ENCODE measurements at places on chromosomes 11 and 22.
A peak's percentile ranks its signal among the peaks of the same experiment; 100 is the strongest.

DNA sequence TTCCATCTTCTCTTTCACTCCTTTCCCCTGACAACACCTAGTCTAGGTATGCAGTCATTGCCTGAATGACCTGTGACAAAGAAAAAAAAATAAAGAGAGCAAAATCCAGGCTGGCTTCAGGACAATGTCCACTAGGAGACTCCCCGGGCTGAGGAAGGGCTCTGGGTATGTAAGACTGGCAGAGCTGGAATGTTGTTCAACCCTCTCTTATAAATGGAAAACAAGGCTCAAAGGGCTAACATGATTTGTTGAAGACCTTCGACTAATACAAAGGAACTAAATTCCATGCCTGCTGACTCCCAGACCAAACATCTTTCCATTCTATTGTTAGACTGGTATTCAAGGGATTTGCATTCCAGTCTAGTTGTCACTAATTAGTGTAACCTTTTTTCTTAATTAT lies 122.2 kb downstream of the ARL14EP start:
- DNase-seq, result no peak

DNA sequence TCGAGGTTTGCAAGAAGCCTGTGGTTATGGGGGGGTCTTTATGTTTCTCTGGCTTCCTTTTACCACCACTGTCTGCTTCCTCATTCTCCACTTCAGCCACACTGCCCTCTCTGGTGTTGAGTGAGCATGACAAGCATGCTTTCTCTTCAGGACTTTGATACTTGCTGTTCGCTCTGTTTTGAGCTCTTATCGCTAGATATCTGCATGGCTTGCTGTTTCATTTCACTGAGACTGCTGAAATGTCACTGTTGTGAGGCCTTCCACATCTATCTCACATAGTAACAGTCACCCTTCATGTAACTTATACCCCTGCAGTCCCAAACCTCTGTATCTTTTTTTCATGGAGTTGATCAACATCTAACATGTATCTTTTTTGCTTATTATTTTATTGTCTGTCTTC lies 59.8 kb downstream of the TMEM135 start:
- DNase-seq, result peak; percentile 21

DNA sequence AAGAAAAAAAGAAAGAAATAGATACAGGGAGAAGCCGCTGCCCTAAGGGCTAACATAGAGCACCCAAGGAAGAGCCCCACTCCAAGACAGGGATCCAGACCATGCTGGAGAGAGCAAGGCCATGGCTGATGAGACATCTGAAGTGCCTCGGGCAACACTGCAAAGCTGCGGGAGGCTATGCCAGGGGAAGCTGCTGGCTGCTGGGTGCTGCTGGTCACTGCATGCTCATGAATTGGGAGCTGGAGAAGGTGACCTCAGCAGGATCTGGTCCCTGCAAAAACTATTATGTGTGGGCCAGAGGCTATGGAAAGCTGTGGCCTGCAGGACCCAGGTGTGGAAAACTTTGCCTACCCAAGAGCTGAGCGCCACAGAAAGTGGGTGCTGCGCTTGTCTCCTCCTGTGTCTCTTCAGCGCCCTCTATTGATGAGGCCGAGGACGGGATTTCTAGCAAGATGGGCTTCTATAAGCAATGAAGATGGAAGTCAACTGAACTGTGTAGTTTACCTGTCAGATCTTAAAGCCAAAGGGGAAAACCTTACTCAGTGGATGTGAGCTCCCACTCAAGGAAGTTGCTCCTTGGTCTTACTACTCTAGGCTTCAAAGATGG lies 17.3 kb upstream of the SLC29A2 start:
- peak; percentile 69 for DNase-seq

DNA sequence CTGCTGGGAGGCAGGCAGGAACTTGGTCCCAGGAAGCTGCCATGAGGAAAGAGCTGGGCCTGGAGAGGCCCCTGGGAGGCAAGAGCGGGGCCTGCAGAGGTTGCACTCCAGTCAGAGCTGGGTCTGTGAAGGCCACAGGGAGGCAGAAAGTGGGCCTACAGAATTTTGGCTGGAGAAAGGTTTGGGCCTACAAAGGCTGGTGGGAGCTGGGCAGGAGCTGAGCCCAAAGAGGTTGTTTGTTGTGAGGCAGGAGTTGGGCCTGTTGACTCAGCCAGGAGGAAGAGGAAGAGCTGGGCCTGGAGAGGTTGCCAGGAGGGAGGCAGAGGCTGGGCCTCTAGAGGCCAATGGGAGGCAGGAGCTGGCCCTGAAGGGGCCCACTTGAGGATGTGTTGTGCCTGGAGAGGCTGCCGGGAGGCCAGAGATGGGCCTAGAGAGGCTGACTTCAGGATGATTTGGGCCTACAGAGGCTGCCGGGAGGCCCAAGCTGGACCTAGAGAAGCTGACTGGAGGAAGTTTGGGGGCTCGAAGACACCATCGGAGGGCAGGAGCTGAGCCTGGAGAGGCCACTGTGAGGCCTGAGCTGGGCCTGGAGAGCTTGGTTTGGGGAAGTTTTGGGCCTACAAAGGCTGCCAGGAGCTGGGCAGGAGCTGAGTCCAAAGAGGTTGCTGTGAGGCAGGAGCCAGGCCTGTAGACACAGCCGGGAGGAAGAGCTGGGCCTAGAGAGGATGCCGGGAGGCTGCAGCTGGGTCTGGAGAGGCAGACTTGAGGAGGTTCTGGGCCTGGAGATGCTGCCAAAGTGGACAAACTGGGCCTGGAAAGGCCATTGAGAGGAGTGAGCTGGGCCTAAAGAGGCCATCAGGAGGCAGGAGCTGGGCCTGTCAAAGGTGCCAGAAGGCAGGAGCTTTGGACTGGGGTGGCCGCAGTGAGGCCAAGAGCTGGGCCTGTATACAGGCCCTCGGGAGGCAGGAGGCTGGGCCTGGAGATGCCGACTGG lies 40.7 kb downstream of the OR4C45 start:
- no peak for DNase-seq

GRCh38 chr22:40403141-40403540 lies 32.7 kb downstream of the SGSM3 start:
- no peak for DNase-seq

DNA sequence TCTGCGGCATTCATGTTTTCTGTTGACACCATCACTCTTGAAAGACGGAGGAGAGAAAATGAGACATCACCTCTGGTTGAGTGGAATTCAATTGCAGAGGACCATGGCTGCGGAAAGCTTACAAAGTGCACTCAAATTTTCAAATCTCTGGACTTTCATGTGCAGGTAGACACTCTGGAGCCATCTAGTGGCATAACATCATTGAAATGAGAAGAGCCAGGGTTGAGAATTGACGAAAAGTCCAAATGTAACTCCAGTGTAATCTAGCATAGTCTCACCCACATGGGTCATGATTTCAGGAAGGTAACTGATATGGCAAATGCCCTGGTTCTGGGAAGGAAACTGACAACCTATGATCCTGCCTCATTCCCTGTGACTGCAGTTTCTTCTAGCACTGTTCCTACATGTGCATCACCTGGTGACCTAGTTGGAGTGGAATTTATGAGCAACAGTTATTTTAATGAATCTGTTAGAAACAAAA lies 687.8 kb downstream of the KCNA4 start:
- no peak for DNase-seq

DNA sequence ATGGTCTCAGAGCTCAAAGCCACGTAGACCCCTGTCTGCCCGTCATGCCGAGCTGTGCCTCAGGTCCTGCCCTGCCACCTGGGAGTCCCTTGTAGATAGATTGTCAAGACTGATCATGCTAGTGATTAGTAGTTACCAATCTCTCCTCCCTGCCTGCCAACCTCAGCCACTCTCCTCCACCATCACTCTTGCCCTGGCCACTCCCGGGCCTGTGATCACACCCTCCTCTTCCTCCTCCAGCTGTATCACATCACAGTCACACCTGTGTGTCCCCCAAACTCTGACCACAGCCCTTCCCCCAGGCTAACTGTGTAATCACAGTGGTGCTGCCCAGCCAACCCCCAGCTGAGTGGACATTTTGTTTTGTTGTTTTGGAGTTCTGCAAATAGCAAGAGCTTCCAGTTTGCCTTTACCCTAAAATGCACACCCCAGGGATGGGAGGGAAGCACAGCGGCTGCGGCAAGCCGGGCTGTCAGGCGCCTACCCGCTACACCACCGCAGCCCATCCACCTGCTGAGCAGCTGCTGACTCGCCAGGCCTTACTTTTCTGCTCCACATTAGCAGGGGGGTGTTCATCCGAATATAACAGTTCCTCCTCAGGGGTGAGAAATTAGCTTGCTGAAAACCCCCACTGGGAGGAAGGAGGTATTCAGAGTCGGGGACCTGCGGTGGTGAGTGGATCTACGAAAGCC lies 45.8 kb downstream of the LRFN4 start:
- DNase-seq, result no peak

GRCh38 chr11:84788220-84788619 lies 838.9 kb downstream of the DLG2 start:
- DNase-seq, result no peak

DNA sequence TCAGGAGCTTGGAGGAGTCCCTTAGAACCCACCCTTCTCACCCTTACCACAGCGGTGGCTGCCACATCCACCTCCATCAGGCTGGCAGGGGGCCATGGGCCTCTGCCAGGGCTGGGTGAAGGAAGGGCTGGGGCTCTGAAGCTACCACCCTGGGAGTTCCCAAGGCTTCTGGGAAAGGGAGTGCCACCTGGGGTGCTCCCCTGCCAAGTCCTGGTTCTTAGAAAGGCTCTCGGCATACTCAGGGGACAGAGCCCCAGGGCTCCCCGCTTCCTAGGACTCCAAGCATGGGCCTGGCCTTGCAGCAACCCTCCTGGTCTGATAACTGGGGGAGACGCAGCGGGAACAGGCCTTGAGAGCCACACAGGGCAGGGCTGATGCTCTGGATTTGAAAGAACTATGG lies 438 bp upstream of the PLA2G3 start:
- no peak for DNase-seq

- no peak for DNase-seq
Measured at GRCh38 chr11:10400856-10401255, 54.2 kb upstream of the AMPD3 start.

DNA sequence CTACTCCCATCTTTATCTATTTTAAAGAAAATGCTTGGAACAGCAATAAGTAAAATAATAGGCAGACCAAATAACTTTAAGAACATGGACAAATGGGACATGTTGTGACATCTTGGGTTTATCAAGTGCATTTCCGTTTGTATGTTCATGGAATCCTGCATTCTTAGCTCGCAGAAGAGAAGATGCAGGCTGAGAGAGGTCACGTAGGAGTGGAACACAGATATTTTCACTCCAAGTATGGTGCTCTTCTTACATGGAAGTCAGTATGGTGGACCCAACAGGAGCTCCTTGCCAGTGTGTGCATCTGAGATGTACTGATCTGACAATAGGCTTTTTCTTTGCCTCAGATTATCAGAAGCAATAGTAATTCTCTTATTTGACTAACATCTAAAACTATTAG lies 1.7 kb downstream of the E2F8 start:
- DNase-seq, result no peak

- no peak for DNase-seq
Measured at GRCh38 chr11:68663482-68664010, 20.8 kb upstream of the GAL start.

- no peak for DNase-seq
Measured at GRCh38 chr22:46675938-46676337, 55.8 kb downstream of the GRAMD4 start.

- DNase-seq, result no peak
Measured at GRCh38 chr11:16831316-16832192, 93.1 kb downstream of the C11orf58 start.

- no peak for DNase-seq
Measured at GRCh38 chr11:30585892-30586250, 282 bp downstream of the MPPED2 start.

DNA sequence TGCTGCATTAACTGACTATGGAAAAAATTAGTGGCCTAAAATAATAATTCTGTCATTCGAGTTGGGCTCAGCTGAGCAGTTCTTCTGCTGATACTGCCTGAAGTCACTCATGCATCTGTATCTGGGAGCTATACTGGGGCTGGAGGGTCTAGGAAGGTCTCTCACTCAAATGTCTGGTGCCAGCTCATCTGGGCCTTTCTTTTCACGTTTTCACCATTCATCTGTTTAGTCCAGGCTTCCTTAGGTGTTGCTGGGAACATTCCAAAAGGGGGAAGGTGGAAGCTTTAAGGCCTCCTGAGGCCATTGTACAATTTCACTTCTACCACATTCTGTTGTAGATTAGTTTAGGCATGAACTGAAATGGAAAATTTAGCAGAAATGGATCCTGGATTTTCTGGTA lies 28.0 kb downstream of the YAP1 start:
- no peak for DNase-seq

DNA sequence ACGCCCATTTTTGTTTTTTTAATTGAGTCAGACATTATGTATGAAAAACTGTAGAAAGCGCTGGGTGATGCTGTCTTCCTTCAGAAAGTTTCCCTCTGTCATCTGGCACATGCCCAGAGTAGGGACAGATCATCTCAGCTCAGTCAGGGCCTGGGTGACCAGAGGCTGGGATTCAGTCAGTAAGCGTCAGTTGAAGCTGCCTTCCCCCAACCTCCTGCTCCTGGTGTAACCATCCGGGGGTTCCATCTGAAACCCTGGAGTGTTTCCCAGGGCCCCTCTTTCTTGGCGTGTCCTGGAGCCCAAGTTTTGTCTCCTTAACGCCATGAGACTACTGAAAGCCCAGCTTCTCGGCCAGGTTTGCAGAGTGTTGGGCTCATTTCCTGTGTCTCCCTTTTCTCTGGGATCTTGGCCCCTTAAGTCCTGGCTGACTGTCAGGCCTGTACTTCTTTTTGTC lies 10.7 kb downstream of the PPFIA1 start:
- no peak for DNase-seq

- no peak for DNase-seq
Measured at GRCh38 chr22:37335806-37336199, 53.5 kb downstream of the CYTH4 start.

DNA sequence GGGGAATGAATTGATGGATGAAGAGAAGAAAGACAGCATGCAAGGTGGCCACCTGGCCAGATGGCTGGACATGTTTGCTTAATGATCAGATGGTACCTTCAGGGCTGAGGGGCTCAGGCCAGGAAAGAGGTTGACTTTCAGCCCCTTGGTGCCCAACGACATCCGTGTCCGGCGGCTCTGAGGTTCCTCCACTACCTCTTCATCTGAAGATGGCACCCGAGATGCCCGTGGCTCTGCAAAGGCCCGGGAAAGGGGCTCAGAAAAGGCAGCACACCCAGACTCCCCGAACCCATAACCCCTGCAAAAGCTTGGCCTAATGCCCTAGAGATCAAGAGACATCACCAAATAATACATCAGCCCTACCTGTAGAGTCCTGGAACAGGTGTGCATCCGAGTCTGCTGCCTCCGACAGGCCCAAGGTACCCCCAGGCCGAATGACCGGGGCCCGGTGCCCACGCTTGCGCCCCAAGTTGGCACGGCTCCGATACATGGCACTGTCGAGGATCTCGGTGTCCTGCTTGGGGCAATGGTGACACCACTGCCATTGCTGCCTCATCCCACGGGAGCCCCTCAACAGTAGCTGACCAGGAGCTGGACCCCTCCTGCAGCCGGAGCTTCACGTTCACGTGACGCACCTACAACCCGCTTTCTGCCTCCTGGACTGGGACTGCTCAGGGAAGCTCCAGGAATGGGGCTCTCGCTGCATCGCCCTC lies 22.9 kb downstream of the TNKS1BP1 start:
- no peak for DNase-seq

- no peak for DNase-seq
Measured at GRCh38 chr22:39997939-39998726, 3.4 kb downstream of the FAM83F start.

- DNase-seq, result no peak
Measured at GRCh38 chr11:68704887-68705286, 20.5 kb downstream of the GAL start.

GRCh38 chr22:44436736-44437135 lies 61.3 kb downstream of the RTL6 start:
- no peak for DNase-seq

- no peak for DNase-seq
Measured at GRCh38 chr11:12785901-12786300, 111.7 kb downstream of the TEAD1 start.
